Activated CD4-positive, alpha-beta T cell treated with anti-CD3 and anti-CD28 coated beads, Interleukin-2, amount 50 U/mL, for 24 hours (primary cell): ENCODE measurements at places on chromosomes 1 and 21.
A peak's percentile ranks its signal among the peaks of the same experiment; 100 is the strongest.

- peak; percentile 62 for DNase-seq
Observed at GRCh38 chr1:160837558-160838205, 25.0 kb downstream of the CD244 start.

DNA sequence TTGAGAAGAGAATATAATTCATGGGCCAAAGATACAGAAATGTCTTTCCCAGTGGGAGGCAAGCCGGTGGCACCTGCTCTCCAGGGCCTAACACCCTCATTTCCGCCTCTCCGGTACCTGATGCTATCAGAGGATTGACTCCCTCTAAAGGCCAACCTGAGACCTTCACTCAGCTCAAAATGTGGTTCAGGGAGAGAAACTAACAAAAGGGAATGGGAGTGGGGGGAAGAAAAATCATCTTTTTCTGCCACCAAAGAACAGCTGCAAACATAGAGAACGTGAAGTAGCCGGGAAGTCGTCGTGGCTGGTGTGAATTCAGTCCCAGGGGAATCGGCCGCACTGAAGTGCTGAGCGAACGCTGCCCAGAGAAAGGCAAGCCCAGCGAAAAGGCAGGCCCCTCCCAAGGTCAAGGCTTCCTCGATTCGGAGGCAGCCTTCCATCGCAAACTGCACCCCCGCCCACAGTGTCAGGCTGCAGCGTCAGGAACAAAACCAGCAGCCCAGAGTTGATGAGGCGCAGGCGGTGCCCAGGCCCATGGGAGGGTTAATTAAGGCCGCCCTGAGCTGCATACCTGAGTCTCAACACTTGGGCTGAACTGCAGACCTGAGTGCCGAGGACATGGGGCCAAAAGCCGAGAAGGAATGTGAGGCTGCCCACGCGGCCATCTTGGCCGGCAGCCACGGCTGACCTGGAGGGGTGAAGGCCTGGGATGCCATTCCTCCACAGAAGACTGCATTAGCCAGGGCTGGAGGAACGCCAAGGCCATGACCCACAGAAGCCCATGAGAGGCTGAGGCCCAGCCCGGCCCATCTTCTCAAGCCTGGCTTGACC lies 160.2 kb downstream of the PSMG1 start:
- no peak for DNase-seq

- DNase-seq: no peak
Observed at GRCh38 chr1:204172404-204173029, 6.4 kb upstream of the REN start.

- DNase-seq: no peak
Observed at GRCh38 chr1:147504801-147505311, 36.4 kb upstream of the BCL9 start.

DNA sequence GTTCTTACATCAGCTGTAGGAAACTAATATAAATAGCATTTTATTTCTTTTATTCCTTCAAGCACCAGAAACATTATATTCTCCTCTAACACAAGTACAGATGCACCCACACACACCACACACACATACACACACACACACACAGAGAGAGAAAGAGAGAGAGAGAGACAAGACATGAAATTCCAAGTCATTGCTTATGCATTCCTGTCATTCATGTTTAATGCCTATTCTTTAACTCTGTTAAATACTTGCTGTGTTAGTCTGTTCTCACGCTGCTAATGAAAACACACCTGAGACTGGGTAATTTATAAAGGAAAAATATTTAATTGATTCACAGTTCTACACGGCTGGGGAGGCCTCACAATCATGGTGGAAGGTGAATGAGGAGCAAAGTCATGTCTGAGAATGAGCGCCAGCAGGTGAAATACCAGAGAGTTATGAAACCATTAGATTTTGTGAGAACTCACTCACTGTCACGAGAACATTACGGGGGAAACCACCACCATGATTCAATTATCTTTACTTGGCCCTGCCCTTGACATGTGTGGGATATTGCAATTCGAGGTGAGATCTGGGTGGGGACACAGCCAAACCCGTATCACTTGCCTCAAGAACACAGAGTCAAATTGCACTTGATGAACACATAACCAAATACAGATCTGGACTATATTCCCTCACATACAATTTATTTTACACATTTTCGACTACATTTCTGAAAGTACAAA lies 1058.1 kb upstream of the TMPRSS15 start:
- DNase-seq: no peak
